NCI-H1930 (cell line): ENCODE measurements at places on chromosomes 1 and 21.

- DNase-seq = no peak
Observed at GRCh38 chr1:233078396-233078795, 128.0 kb downstream of the NTPCR start.

- no peak for DNase-seq
Observed at GRCh38 chr1:30809514-30810263, 52.1 kb upstream of the LAPTM5 start.

DNA sequence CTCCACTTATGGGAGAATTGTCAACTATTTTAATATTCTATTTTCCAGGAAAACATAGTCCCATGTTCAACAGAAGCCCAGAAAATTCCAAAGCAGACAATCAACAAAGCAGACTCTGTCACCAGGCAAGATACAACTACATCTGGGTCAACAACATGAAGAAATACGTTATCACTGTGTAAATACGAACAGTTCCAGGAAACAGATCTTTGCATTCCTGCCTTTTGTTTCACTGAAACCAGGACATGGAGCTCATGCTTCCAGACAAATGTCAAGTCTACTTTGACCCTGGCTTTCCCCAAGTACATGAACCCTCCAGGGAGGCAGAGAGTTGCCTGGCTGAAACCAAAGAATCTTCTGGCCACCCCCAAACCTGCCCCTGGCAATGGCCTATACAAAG, 106.7 kb downstream of the SETD4 start:
- DNase-seq = no peak

DNA sequence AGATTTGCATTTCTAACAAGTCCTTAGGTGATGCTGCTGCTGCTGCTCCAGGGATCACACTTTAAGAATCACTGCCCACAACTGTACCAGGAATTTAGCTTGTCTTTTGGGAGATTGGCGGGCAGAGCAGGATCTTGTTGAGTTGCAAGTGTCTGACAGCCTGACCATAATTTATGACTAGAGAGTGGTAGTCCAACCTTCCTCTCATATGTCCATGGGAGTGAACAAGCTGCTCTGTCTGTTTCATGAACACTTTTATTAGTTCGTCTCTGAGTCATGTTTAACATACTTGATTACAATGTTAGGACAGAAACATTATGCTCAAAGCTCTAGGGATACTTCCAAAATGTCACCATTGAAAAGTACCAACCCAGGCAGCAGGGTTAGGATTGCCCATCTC, 169.6 kb downstream of the TGFB2 start:
- no peak for DNase-seq

GRCh38 chr1:211376807-211377470, 50.3 kb downstream of the TRAF5 start:
- DNase-seq = no peak

DNA sequence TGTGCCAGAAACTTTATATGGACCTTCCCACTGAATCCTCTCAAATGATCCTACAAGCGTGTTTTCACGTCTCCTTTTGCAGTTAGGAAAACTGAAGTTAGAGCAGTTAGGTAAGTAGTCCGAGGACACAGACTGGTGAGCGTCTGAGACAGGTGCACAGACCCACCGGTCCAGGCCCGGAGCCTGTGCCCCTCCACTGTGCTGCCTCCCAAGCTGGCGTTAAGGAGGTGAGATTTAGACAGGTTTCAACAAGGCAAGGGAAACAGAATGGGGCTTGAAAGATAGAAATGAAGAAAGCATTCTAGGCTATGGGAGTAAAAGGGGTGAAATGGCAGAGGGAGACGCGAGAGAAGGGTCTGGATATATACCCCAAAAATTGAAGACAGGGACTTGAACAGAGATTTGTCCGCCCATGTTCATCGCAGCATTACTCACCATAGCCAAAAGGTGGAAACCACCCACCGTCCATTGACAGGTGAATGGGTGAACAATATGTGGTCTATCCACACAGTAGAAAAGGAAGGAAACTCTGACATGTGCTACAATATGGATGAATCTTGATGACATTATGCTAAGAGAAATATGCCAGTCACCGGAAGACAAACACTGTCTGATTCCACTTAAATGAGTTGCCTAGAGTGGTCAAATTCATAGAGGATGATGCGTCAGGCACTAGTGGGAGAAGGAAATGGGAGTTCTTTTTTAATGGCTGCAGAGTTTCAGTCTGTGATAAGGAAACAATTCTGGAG, 15.7 kb upstream of the PKP1 start:
- no peak for DNase-seq

- no peak for DNase-seq
Observed at GRCh38 chr1:158509471-158510156, 37.6 kb downstream of the OR10R2 start.

DNA sequence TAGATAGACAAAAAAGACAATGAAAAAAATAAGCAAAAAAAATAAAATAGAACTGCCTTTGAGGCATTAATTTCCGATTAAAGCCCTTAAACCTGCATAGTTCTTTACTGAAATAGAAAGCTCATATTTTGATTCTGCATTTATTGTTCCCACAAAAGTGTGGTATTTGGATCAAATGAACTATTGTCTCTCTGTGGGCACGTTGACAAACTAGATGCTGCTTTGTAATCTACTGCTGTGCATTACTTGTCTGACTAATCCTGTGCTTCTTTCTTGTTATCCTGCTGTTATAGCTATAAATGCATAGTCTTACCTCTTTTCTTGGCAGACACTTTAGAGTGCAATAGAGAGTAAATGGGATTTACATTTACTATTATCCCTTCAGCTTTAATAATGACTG, 31.4 kb upstream of the SLC35D1 start:
- DNase-seq = no peak

- no peak for DNase-seq
Observed at GRCh38 chr1:237972186-237972585, 81.5 kb upstream of the ZP4 start.

DNA sequence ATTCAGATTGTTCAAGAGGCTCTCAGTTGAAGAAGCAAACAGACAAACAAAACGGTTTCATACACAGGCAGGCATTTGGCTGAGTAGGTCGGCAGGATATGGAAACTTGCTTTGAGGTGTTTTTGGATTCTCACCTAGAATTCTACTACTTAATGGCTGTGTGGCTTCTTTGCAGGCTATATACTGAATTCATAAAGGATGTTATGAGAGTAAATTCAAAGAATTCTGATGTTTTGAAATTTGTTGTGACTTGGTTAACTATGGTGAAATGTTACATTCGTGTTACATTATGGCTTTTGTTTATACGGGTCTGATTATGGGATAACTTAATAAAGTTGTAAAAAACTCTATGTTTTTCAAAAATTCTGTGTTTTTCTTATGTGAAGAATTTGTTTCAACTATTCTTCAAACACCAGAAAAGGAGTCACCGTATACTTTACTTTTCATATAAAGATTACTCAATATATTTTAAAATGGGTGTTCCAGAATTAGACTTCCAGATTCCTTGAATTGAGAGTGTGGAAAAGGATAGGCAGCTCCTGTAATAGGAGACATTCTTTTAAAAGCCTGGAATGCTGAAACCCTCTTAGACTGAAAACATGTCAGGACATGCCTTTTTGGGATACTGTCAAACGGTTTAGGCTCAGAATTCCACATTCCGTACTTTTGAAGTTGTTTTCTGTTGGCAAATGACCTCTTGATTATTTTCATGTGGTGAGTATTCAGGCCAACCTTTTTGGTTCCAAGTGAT, 8.2 kb upstream of the IRF2BP2 start:
- no peak for DNase-seq

- no peak for DNase-seq
Observed at GRCh38 chr1:19844731-19845495, 29.8 kb upstream of the RNF186 start.

- DNase-seq = no peak
Observed at GRCh38 chr1:225460737-225461532, 33.1 kb upstream of the LBR start.

GRCh38 chr1:202282596-202283283, 59.0 kb downstream of the UBE2T start:
- no peak for DNase-seq

DNA sequence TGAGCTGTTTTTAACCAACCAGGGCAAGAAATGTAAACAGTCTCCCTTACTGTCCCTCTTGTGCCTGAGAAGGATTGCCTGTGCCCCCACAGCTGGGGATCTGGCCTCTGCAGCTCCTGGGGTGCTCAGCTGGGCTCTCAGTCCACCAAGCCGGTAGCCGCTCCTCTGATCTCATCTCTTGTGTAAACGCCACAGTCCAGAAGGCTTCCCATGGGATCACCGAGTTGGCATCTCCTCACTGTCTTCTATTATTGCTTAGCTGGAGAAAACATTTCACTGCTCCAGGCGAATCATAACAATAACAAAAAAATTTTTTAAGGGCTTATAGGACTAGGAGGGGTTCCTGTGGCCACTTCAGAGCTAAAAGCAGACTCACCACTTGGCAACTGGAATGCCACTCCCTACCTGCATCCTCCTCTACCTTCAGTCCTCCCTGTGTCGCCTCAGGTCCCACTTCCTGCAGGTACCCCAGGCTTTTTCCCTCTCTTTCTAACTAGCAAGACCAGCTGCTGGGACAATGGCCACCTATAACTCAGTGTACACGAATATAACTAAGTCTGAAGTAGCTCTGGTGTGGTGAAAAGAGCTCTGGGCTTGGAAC, 75.8 kb downstream of the ATP1A1 start:
- no peak for DNase-seq

GRCh38 chr1:213231795-213232231, 180.8 kb downstream of the RPS6KC1 start:
- DNase-seq = peak; percentile 69

DNA sequence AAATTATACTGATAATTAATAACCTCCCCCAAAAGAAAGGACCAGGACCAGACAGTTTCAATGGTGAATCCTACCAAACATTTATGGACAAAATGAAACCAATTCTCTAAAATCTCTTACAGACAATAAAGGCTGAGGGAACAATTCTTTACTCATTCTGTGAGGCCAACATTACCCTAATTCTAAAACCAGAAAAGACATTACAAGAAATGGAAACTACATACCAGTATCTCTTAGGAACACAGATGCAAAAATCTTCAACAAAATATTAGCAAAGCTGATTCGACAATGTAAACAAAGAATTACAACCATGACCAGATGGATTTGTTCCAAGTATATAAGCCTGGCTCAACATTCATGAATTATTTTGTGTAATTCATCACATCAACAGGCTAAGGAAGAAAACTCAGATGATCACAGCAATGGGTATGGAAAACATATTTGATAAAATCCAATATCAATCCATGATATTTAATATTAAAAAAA, 8.6 kb downstream of the TMED5 start:
- DNase-seq = no peak

DNA sequence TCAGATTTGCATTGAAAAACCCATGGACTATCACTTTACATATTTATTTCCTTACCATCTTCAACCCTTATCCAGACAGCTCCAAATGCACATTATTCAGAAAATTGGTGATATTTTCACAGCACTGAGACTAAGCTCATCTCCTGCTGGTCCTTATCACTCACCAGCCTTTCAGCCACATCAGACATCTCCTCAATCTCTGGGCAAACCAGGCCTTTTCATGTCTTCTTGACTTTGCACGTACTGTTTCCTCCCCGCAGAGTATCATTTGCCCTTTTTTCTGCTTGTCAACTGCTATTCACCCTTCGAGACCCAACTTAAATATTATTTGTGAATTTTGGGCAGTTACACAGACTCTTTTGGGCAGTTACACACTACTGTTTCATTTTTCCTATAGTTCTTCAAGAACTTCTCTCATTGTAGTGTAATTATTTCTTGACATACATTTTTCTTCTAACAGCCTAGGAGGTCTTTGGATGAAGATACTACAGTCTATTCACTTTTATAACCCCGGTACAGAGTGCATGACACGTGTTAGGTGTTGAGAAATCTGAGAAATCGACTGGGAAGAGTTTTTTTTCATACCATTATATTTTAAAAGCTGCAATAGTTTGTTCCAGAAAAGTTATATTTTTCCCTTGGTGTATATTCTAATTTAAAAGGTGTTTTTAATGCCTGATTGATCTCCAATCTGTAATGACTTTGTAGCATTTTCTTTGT, 98.0 kb downstream of the FGGY start:
- no peak for DNase-seq

GRCh38 chr1:85587841-85588240, 7.3 kb downstream of the CCN1 start:
- no peak for DNase-seq

DNA sequence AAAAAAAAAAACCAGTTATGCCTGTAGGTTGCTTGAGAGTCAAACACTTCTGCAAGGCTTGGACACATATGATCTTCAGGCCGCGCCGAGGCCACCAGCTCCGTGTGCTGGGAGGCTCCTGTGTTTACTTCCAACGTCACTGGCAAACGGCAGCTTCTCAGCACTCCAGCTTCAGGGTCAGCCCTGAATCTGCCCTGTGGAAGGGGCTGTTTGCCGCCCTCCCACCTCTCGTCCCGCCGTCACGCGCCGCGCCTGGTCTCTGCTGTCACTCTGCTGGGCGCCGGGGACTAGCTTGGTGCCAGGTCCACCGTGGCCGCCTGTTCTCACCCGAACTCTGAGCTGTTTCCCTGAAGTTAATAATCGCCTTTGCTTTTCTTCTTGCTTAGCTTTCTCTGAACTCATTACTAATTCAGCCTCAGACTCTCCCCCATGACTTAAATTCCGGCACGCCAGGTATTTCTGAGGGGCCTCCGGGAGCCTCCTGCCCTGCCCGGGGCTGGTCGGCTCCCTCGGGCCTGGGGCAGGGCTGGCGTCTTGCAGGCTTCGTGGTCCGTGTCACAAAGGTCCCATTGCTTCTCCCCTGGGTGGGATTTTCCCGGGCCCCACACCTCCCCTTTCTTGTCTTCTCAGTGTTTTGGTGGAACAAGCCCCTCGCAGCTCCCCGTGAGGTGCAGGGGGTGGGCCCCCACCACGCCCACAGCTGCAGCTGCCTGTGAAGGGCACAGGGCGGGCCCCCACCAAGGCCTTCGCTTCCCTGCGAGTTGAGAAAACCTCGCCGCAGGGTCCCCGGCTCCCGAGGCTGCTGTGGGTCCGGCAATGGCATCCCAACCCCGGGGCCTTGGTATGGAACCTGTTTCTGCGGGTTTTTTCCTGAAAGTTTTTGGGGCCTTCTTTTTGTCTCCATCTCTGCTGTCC, 14.6 kb upstream of the C1orf159 start:
- no peak for DNase-seq

- DNase-seq = no peak
Observed at GRCh38 chr21:31331231-31331630, 12.8 kb downstream of the TIAM1 start.
